ENCODE measurements at places on chromosomes 2 and 18.

DNA sequence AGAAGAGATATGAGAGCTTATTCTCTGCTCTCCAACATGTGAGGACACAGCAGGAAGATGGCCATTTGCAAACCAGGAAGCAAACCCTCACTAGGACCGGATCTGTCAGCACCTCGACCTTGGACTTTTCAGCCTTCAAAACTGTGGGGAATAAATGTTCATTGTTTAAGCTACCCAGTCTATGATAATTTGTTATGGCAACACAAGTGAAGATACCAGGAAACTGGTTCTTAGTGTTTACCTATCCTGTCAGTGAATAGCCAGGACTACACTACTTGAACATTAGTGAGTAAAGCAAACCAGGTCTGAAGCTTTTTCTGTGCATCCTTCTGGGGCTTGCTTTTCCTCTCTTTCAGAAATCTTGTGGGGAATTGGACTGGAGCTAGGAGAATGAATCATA is 44.4 kb upstream of the BARD1 start:
- DNase-seq = no peak

DNA sequence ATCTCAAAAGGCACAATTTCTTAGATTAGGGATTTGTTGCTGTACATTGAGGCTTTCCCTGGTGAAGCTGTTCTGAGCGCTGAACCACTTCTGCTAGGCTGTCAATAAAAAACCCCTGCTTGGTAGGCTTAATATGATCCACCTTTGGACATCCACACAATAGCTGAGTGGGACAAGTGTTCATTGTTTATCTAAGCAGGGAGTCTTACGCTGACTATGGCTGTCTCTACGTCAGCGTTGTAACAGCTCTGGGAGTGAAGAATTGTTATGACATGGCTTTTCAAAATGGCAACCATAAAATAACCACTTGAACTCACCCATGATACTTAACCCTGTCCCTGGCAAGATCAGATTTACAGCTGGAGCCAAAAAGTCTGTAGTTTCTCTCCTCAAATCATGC is 111.5 kb upstream of the SULT1C3 start:
- DNase-seq = no peak

- no peak for DNase-seq
Observed at GRCh38 chr2:105406221-105406620, 7.4 kb upstream of the FHL2 start.

- DNase-seq = no peak
Observed at GRCh38 chr2:16204886-16205620, 264.7 kb downstream of the MYCN start.

GRCh38 chr18:28176948-28177827 is at the start of gene CDH2:
Gene CDH2, minus strand, starts transcription at chr18:28177130. Its CDS starts 108 bp downstream, at chr18:28177022.
- peak; percentile 71 for DNase-seq

- no peak for DNase-seq
Observed at GRCh38 chr2:181218401-181218821, 238.0 kb downstream of the UBE2E3 start.

GRCh38 chr2:58984731-58985130 is 743.6 kb upstream of the FANCL start:
- DNase-seq = no peak

DNA sequence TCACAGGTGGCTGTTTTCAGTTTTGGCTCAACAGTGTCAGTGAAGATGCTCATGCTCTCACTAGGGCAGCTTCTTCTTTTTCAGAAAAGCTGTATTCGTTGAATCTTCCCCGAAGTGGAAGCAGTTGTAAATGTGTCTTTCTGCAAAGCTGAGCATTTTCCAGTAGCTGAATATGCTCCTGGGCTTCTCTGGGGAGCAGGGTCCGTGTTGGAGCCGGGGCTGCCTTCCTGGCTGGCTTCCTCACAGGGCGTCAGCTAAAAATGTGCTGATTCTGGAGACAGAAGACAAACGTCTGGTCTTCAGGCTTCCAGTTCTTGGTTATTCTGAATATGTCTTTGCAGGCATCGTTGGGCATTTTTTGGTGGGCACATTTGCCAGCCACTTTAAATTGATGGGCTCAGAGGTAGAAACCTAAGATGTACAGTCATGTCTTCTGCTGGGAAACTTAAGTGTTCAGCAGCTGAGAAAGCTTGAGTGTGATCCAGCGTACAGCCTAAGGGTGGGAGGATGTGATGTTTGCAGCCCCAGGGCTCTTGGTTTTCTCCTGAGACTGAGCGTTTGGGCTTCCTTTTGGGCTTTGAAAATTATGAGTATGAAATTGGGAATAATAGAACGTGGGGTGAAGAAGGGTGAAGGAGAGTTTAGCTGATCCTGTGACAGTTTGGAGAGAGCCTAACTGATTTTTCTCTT is 19.0 kb downstream of the SETBP1 start:
- DNase-seq = no peak

DNA sequence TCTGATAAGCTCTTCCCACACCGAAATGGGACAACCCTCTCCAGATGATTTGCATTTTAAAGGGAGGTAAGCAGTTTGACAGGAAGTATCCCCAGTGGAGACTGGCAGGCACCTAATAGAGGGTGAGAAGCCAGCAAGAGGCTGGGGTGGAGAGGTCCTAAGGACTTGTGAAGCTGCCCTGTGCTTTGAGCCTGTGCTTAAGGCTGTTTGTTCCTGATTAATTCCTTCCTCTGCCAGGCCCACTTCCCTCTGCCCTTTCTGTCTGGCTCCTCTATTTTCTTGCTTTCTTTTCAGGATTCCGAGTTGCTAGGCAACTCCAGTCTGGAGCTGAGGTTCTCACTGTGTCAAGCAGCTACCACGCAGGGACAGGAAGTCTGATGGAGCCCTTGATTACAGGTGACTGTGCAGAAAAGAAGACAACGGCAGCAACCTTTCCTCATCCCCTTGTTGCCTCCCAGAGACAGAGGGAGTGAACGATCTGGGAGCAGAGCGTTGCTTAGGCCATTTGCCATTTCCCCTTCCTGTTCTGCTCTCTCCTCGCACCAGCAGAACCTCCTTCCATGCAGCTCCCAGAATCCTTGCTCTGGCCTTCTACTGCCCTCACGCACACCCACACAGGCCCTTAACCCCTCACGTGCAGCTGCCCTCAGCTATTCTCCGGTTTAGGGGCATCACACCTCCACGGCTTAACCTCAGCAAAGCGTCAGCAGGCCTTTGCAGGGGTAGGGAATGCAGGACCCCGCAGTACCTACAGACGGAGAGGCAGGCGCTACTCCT is 103.6 kb upstream of the CELF4 start:
- peak; percentile 33 for DNase-seq

DNA sequence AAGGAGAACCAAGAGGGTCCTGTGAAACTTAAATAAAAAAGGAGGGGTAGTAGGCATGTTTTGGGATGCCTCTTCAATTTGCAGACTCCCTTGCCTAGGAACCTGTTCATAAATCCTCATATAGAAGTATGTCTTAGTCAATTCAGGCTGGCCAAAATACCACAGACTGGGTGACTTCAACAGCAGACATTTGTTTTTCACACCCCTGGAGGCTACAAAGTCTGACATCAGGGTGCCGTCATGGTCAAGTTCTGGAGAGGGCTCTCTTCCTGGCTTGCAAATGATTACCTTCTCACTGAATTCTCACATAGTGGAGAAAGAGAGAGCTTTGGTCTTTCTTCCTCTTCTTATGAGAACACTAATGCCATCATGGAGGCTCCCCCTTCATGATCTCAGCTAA is 4.1 kb upstream of the TCF4 start:
- no peak for DNase-seq

DNA sequence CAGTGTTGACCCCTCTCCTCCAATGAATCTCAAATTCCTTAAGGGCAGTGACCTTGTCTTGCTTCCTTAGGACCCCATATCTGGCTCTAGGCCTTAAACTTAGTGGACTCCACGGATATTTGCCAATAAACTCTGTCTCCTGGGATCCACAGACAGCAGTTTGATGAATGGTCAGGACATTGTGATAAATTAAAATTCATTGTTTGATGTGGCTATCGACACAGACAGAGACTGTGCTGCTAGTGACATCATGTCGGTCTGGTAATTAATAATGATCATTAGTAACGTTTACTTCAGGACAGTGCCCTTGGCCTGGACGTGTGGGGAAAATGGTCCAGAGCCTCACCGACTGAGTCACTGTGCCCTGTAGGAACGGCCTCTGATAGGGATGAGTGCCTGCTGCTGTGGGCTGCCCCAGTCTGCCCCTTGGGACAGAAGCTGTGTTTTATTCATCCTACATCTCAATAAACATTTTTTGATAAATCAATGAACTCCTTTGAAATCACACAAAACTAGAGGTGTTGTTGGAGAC is 5.2 kb upstream of the SLC35F6 start:
- no peak for DNase-seq

GRCh38 chr2:28602751-28603639 is 107.1 kb downstream of the PLB1 start:
- no peak for DNase-seq

DNA sequence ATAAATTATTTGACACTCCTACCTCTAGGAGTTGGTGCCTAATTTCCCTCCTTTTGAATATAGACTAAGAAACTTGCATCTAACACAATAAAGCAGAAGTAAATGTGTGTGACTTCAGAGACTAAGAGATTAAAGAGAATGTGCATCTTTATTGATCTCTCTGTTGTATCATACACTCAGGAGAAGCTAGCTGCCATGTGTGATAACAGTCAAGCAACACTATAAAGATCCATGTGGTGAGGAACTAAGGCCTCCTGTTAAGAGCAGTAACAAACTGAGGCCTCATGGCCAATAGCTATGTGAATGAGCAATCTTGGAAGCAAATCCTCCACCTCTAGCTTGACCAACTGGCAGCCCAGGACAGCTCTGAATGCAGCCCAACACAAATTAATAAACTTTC is 3.4 kb downstream of the FANCL start:
- DNase-seq = no peak

- no peak for DNase-seq
Observed at GRCh38 chr2:209526561-209526960, 102.7 kb downstream of the MAP2 start.

DNA sequence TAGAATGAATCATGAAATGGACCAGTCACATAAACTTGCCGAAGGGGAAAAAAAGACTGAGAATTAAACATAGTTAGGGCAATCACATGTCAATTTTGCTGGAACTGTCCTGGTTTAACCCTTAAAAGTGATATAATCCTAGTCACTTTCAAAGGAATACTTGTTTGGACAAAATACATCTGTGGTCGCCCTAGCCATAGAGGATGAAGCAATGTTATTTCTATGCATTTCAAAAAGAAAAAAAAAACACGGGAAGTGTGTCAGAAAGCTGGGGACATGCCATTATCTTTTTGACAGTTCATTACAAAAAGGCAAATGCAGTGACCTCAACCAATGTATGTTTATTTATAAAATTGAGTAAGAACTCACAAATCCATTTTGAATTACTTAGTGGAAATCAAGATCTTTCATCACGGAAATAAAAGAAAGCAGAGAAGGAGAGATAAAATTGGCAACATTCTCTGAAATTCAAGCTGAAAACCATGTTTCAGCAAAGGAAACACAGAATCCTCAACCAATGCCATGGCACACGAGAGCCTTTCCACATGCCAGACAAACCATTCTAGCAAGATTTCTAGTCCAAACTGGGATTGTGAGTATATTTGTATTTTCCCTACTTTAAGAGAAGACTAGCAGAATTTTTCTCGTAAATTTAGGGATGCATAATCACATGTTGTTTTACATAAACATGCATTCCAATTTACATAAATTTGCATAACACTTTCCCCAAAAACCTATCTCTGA is 854.3 kb upstream of the ACVR2A start:
- no peak for DNase-seq

GRCh38 chr2:128549646-128550260 is 231.1 kb upstream of the HS6ST1 start:
- DNase-seq = no peak

GRCh38 chr2:116706396-116706795 is 1108.1 kb upstream of the DDX18 start:
- no peak for DNase-seq

DNA sequence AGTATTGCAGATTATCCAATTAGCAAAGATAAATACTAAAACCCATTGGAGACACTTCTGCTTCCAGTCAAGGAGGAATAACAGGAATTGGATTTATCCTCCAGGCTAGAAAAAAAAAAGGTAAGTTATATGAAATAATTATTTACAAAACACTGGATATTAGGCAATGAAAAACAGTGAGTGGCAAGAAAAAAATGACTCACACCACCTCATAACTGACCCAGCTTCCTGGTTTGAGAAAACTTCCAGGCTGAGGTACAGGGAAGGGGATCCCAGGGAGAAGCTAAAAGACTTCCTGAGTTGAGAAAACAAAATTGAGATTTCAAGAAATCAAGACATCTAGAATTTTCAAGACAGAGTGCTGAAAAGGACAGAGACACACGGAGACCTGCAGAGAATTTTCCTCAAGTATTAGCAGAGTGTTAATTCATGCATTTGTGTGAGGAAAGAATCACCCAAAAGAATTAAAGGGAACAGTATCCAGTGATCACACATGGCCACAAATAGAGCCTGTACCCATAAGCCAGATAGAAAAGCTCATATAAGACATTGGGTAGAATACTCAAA is 17.4 kb downstream of the SRD5A2 start:
- DNase-seq = no peak

DNA sequence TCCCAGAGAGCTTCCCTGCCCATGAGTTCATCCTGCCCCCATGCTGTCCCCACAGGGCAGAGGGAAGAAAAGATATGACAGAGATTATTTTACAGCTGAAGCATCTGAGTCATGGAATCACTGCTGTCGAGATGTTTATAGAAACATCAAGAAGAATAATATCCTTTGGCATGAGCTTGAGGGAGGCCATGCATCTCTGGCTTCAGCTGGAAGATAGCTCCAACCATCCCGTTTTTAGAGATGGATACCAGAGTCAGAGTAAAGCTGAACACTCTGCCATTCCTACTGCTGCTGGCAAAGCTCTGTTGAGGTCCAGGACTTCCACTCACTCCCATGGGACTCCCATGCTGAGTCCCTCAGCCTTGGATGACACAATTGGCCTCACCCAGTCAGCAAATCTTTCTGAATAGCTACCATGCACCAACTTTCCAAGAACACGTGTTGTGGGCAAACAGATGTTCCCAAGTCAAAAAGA is 167.8 kb downstream of the TTC32 start:
- DNase-seq = no peak

DNA sequence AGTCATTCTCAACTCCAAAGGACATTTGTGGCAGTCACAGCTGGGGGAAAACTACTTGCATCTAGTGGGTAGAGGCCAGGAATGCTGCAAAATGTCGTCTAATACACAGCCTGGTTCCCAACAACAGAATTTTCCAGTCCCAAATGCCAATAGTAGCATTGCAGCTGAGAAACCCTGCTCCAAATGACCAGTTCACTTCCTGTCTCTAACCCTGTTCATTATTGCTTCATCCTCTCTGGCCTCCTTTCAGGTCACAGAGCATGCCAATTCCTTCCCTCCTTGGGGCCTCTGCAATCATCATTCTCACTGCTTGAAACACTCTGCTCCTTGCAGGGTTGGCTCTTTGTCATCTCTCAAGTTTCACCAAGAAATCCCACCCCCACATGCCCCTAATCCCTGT is 139.1 kb downstream of the IRS1 start:
- DNase-seq = no peak

DNA sequence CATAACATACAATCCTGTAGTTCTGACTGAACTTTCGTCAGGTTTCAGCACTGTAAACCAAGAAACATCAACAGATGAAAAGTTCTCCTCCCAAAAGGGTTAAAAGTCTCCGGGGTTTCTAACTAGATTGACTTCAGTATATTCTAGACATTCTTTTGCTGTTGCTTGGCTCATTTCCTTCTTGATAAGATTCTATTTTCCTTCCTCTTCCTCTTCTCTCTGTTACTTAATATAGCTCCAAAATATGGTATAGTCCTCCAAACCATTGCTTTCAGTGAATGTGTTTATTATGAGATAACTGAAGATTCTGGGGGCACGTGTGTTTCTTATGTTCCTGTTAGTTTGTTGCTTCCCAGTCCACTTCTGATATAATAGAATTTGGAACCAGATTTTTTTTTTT is 46.4 kb upstream of the MAP4K3 start:
- DNase-seq = no peak

GRCh38 chr2:160347269-160347863 is 146.2 kb downstream of the RBMS1 start:
- DNase-seq = no peak
